ENCODE measurements at places on chromosomes 13 and 19.
A peak's percentile ranks its signal among the peaks of the same experiment; 100 is the strongest.

DNA sequence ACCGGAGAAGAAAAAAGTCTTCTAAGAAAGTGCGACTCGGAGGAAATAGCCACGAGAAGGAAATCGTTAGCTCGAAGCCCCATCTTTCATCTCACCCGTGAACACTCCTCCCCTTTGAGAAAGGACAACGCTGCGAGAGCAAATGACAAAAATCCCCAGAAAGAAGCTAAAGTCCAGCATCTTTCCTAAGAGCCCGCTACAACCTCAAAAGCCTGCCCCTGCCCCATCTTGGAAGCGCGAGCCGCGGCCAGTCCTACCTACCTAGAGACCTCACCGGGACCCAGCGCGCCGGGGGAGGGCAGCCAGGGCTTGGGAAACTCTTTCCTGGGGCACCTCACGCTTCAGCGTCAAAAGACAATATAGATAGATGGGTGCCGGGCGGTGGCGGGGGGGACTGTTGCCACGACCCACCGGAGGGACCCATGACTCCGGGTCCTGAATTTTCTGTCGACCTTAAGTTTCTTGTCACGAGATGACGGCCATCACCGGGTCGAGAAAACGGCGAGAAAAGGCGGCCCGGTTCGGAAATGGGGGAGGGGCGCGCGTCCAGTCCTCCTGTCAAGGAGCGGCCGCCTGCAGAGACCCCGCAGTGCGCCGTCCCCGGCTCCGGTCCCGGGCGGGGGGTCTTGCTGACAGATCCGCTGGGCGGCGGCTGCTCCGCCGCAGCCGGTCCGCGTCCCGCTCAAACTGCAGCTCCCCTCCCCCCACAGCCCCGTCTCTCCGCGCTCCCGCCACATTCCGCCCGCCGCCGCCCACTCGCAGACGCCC, 65.9 kb downstream of the KCNRG start:
- no peak for DNase-seq

GRCh38 chr19:55546822-55547614, 1.7 kb upstream of the SBK3 start:
- DNase-seq = no peak

GRCh38 chr13:111396457-111396856, 76.0 kb downstream of the TEX29 start:
- DNase-seq = no peak

GRCh38 chr13:50509167-50509566, 334.3 kb downstream of the DLEU7 start:
- no peak for DNase-seq

DNA sequence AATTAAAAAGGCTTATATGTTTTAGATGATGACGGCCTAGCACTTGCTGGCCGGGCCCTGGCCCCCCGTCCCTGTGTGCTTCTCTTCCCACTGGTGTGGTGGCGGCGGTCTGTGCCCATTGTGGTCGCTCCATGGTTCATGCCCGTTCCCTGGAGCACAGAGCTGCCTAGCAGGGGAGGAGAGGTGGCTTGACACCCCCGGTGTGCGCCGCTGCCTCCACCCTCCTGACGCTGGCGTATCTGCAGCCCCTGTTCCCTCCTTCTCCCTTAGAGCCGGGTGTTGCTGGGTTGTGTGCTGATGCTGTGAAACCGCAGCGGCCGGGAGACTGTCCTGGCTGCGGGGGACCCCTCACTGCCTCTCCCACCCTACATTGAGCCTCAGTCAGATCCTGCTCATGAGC, 29.1 kb downstream of the DOT1L start:
- no peak for DNase-seq

DNA sequence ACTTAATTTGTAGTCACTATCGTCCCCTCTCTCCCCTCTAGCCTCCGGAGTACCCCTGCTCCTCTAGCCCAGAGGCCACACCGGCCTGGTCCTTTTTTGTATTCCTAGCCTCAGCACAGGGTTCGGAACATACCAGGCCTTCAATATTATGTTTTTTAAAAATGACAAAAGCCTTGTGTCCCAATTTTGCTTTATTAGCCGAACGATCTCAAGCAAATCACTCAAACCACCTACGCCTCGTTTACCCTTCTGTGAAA, 463 bp upstream of the POMP start:
- DNase-seq = peak; percentile 56

- no peak for DNase-seq
These were observed 345 bp downstream of the ZNF257 start for GRCh38 chr19:22052644-22053013.

Measured in NAMALWA (cell line).